ENCODE measurements at places on chromosomes 3 and 15.

DNA sequence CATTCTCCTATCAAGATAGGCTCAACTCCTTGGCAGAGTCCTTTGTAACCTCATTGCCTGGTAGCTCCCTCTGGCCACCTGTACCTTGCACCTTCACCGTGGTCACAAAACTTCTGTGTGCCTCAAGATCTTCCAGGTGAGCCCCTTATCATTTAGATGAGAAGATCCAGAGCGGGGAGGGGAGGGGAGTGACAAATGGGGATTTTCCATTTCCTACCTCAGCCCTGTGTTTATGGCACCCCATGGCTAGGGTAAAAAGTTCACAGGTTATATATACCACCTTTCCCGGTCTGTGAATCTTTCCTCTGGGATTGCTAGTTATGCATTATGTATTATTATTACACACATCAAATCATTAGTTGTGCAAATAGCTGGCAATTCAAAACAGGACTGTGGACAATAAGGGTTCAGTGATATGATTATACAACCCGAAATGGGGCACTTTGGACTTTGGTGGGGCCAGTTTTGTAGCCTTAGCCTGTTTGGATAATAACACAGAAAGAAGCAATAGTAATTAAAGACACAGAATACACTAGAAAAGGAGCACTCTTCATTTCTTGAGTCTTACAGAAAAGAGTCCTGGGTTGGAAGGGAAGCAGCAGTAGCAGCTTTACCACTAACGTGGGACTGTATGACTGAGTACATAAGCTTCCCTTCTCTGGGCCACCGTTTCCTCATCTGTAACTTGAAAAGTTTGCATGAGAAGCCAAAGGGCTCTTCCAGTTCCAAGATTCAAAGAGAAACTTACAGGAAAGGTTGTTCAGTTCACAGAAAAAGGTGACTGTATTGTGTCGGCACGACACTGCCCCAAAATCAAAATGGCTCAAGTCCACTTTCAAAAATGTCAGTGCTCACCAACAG is 7.1 kb downstream of the TLE3 start:
- no peak for DNase-seq

GRCh38 chr15:92130244-92130643 is 263.4 kb upstream of the ST8SIA2 start:
- no peak for DNase-seq

DNA sequence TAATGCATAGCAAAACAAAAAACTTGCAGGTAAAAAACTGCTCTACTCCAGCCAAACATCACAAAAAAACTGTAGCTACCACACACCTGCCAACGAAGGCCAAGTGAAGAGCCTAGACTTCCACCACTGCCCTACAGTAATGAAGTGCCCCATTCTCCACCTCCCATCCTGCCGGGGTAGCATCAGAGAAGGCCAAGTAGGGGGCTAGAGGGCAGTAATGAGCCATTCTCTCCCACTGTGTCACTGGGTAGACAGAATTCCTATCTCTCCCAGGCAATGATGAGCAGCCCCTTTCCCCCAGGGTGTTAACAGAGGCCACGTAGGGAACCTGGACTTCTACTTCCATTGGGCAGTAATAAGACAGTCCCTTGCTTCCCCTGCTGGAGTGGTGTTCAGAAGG is 9.5 kb downstream of the SEC22C start:
- DNase-seq = no peak

GRCh38 chr3:193964517-193964880 is 171.4 kb upstream of the HES1 start:
- DNase-seq = no peak
